CD4-positive, alpha-beta T cell treated with Interleukin-21 for 1 hour (primary cell): ENCODE measurements at places on chromosomes 11 and 22.

- no peak for DNase-seq
These were observed 68.8 kb downstream of the SNX19 start for GRCh38 chr11:130847517-130847916.

DNA sequence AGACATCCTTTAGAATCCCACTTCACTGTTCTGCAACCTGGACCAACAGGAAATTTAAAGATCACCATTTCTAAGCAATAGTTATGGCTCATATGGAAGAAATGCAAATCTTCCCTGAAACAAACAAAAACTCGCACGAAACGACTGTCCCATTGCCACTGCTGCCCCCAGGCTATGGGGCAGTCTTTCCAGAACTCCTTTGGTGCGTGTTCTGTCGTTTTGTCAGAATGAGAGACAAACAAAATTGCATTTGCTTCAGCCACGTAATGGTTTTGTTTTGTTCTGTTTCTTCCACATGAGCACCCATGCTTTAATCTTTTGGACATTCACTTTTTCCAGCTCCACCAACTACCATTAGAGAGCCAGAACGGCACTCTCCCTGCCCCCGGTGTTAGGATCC, 10.8 kb upstream of the FBLN1 start:
- DNase-seq: no peak

DNA sequence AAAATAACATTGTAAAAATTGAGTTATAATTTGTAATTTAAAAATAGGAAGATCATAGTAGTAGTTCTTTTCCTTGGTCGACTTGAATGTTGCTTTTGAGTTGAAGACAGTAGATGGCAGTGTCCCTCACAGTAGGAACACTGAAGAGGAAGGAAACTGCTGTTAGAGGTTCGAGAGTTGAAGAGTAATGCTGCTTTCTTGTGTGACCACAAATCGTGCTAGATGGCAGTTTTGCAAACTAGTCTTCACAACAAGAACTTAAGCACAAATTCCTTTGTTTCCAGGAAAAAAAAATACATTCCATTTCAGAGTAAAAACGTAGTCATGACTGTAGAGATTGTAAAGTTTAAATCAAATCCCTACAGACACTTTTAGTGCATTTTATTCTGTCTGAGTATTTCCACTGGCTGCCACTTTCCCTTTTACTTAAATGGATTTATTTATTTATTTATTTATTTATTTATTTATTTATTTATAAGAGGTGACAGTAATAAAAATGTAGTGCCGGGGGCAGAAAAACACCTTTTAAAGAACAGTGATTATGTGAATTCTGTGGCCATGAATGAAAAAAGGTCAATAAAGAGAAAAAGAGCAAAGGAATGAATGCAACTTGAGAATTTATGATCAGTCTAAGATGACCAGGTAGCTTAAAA, 54.6 kb downstream of the SPECC1L start:
- DNase-seq: peak; percentile 65

- DNase-seq: no peak
These were observed 136.5 kb downstream of the TRIM29 start for GRCh38 chr11:120001178-120002090.

- no peak for DNase-seq
These were observed 102.6 kb downstream of the TBC1D22A start for GRCh38 chr22:46865052-46865434.

DNA sequence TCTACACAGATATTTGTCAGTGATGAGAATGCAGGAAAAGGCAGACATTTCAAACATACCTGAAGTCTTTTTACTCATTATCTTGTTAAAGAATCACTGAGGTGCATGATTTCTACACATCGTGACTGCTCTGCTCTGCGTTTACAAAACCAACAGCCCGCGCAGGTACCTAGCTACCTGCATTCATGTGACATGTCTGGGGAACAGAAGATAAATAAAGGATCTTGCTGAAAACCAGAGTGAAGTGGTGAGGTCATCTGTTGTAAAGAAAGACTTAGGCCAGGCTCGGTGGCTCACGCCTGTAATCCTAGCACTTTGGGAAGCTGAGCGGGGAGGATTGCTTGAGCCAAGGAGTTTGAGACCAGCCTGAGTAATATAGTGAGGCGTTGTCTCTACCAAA, 15.7 kb downstream of the ASPHD2 start:
- no peak for DNase-seq

GRCh38 chr22:37991731-37992442, 7.5 kb upstream of the SOX10 start:
- DNase-seq: no peak

DNA sequence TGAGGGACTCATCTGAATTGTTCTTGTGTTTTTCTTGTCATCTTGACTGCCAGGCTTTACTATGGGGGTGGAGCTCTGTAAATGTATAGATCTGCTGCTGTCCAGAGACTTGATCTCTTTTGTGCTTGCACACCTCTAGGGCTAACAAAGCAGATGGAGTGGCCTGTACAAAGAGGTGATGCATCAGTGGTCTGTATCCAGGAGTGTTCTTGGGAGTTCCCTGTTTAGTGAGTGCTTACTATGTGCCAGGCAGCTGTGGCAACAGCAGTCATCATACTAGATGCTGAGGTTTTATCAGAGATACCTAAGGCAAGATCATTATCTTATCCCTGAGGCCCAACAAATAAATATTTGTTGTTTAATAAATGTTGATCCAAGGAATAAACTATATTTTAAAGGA, 33.4 kb downstream of the STIM1 start:
- no peak for DNase-seq

DNA sequence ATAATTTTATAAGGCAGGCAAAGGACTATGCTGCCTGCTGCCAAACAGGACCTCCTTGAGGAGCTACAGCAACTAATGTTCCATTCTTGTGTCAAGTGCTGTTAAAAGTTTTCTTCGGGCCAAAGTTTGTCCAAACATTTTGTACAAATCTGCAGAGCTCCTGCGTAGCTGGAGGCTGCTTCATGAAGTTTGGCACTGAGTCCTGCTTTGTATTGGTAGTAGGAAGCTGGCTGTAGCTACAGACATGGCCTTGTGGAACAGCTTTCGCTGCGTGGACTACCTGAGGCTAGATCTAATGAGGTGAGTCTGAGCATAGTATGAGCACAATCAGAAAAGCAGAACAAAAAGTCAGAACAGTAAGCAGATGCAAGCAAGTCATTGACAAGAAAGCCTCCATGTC, 528.1 kb downstream of the DLG2 start:
- DNase-seq: no peak

DNA sequence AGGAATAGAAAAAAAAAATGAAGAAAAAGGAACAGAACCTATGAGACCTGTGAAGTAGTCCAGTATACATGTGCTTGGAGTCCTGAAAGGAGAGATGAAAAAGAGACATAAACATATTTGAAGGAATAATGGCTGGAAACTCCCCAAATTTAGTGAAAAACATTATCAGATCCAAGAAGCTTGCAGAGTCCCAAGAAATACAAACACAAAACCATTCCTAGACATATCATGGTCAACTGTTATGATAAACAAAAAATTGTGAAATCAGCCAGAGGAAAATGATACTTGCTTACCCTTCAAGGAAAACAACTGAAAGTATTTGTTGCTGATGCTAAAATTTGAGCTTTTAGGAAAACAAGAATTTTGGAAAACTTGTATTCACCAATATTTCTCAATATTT, 250.1 kb downstream of the DDX10 start:
- DNase-seq: no peak

DNA sequence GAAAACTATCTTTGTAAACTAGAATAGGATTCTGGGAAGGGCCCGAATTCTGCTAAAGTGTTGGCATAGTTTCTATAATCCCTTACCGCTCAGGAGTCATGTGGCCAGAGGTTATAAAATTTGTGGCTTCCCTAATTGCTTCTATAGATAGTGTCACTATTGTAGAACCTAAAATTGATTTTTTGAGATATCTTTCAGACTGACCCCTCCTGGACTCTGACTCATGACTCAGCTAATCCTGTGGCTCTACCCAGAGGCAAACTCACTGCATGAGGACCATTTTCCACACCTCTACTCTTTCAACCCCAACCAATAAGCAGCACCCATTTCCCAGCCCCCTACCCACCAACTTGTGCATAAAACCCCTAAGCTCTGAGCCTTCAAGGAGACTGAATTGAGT, 61.8 kb upstream of the PRSS23 start:
- DNase-seq: no peak

- DNase-seq: no peak
These were observed 109.2 kb downstream of the TSPAN18 start for GRCh38 chr11:44835938-44836337.

DNA sequence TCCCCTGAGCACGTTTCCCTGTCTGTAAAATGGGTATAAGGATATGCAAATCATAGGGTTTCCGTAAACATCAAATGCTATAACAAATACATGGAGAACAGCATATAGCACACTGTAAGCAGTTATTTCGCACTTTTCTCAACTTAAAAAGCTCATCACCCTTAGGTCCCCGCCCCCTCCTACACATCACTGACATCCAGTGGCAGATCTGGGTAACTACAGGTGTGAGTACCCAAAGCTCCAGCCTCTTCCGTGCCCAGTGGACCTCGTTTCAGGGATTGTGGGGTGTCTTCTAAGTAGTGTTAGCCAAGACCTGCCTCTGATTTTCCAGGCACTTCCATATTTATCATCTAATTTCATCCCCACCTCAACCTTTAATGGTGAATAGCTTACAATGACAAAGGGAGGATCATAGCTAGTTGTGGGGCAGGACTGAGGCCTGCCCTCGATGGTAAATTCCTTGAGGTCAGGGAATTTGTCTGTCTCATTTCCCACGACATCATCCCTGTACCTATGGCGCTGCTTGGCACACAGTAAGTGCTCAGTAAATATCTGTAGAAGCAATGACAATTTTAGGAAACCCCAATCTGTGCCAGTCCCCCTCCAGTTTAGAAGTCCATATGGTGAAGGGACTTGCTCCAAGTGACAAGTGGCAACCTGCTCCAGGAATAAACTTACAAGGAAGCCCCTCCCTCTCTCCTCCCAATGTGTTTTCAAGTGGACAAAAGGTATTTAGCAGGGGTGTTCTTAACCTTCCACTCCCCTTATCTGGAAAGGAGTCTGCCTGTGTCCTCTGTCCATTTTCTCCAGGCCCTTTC, 340.5 kb downstream of the TENM4 start:
- no peak for DNase-seq

- DNase-seq: no peak
These were observed 625.9 kb upstream of the CADM1 start for GRCh38 chr11:116130122-116130521.

DNA sequence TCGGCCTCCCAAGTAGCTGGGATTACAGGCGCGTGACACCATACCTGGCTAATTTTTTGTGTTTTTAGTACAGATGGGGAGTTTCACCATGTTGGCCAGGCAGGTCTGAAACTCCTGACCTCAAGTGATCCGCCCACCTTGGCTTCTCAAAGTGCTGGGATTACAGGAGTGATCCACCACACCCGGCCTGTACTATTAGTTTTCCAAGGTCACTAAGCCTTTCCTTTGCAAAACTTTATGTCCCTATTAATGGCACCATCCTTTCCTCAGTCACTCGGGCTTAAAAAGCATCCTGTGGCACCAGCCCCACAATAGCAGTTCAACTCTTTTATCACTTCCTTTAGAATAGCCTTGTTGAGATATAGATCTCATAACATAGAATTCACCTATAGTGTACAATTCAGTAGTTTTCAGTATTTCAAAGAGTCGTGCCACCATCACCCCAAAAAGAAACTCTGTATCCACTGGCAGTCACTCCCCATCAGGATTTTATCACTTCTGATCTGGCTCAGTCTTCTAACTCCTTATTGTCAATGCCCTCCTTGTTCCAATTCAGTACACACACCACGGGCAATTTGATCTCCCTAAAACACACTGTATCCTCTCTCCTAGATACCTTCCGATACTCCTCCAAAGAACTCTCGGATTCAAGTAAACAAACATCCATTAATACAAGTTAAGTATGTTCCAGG, 921 bp upstream of the BCL2L13 start:
- no peak for DNase-seq

DNA sequence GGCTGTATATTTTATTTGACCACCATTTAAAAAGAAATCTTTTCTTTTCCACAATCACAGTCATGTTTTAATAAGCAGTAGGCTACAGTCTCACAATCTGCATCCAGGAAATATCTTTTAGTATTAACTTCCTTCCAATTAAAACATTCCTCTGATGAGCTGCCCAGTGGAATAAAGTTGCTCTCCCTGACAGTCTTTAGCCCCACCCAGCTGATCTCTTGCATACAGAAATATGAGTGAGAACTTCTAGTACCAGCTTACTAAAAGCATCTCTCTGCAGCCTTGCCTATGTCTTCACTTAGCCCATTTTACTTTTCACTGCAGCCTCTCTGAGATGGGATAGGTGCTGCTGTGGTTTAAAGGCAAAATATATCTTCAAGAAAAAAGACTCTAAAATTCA, 143.4 kb upstream of the ANO3 start:
- no peak for DNase-seq

DNA sequence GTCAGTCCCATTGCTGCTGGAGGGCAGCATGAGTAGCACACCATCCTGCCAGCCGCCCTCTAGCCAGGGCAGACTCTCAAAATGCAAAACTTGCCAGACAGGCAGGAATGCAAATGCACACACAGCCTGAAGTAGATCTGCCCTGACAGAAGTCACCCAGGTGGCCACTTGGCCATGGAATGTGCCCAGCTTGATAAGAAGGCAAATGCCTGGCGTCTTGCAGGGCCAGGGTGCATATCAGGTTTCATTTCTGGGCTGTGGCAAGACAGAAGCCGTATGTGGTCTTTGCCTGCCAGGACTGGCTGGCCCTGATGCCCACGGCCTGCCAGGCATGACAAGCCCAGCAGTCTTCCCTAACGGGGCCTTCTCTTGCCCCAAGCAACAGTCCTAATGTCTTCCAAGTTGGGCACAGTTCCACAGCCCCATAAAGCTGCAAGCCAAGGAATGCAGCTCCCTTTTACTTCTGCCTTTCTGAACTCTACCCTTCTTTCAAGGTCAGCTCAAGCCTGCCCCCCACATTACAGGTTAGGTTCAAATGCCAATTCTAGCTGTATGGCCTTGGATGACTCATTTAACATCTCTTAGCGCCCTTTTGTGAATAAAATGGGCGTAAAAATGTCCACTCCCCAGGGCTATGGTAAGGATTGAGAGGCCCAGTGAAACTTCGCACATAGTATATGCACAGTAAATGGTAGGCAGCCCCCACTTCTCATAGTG, 29.7 kb downstream of the POU2AF3 start:
- no peak for DNase-seq

DNA sequence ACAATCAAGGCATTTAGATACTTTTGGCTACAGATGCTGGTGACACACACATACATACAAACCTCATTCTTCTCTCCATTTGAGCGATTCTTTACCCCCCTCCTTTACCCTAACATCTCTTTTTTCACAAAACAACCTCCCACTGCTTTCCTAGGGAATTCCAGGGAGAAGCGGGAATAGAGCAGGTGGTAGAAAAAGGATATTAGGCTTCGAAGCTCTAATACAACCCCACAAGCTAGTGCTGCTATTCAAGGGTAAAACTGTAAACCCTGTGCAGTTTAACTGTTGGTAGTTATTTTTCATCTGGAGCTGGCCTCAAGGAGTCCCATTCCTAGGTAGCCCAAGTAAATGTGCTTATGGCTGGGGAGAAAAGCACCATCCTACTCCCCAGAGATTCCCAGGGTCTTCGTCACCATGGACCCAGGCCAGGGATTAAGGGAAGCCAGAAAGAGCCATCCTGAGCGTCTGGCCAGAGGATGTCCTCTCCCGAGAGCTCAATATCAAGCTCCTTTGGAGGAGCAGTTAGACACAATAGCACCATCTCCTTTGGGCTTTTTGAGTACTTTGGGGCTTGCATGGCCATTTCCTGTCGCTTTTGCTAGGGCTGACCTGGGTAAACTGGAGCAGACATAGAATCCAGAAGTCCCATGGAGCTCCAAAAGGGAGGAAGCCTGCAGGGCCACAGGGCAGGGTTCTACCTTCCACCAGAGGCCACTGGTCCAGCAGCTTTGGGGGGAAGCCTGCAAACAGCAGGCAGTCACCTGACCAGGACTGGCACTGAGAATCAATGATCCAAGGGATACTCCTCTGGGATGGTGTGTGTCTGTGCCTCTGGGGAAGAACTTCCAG, 3.1 kb downstream of the MAML2 start:
- DNase-seq: no peak
